ENCODE measurements at places on chromosomes 4 and X.

GRCh38 chrX:46849933-46850332 is 13.1 kb downstream of the RP2 start:
- no peak for DNase-seq

GRCh38 chrX:153832728-153833127 is 2.4 kb upstream of the PDZD4 start:
- no peak for DNase-seq

DNA sequence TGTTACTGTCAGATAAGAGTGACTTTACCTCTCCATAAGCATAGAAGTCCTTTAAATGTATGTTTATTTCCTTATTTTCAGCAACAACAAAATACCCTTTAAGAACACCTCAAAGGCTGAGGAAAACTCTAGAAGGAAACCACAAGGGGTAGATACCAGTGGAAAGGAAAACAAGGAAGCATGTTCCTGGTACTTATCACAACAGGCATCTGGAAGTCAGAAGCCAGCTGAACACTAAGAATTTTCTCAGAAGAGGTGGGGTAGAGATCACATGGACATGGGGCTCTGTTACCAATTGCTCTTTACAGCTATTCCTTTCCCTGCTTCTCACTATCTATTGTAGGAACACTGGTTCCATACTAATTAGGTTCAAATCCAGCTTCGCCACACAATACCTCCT is 51.5 kb upstream of the BEND2 start:
- no peak for DNase-seq

GRCh38 chrX:16185725-16186136 is 18.4 kb downstream of the MAGEB17 start:
- no peak for DNase-seq

GRCh38 chr4:20341134-20341738 is 89.5 kb downstream of the SLIT2 start:
- no peak for DNase-seq

Data from SK-N-DZ (cell line).